ENCODE measurements at places on chromosomes 7 and 10.

- DNase-seq, result no peak
Observed at GRCh38 chr7:71325151-71325550, 193.2 kb downstream of the GALNT17 start.

- no peak for DNase-seq
Observed at GRCh38 chr10:105967256-105967655, 1197.2 kb downstream of the SORCS1 start.

DNA sequence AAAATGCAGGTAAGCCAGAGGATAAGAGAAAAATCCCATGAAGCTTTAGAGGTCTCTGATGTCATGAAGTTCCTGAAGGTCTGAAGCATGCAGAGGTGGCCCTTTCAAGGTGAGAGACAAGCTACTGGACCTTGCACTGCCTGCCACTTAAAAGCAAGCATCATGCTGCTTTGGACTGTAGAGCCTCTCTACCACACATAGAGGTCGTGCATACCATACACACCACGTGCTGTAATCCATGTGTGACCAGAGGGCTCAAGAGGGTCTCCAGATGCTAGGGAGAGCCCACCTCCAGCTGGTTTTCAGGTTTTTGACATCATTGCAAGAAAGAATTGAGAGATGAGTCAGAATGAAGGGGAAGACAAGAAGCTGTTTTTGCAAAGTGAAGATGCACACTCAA is 436.4 kb downstream of the TCERG1L start:
- DNase-seq, result no peak

DNA sequence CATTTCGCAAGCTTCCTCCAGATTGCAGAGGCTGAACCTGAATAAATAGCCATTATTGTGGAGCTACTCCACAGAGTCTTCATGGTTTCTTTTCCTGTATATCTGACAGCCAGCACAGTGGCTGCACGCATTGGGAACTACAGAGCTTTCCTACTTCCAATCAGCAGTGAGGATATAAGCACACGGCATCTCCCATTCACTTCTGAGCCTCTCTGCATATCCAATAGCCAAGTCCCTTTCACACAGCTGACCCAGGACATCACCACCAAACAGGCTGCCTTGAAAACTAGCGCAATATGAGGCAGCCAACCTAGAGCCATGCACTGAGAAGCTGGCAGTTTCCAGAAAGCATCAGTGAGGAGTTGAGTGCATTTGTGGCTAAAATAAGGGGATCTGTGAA is 11.6 kb downstream of the C10orf90 start:
- DNase-seq, result no peak

GRCh38 chr10:78351809-78352208 is 318.1 kb downstream of the RPS24 start:
- no peak for DNase-seq

DNA sequence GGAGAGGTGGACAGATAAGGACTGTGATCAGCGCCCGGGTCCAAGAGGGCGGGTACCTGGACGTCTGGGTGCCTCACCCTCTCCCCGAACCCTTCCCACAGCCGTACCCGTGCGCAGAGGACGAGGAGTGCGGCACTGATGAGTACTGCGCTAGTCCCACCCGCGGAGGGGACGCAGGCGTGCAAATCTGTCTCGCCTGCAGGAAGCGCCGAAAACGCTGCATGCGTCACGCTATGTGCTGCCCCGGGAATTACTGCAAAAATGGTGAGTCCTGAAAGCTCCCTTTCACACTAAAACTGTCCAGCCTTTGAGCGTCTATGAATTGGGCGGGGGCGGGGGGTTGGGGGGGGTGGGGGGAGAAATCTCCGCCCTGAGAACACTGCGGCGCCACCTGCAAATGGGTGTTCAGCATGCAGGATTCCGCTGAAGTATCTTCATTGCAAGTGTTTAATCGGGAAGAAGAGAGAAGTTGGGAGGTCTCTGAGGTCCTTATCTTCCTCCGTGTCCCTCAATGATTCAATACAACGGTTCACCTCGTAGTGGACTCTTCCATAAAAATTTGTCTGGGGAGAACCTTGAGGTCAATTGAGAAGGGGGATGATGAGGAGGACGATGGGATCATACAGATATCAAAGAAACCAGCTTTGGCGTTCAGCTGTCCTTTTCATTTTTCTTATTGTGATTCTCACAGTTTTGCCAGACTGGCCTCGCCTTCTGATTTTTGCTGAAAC is 906 bp downstream of the DKK1 start:
- no peak for DNase-seq

- DNase-seq, result no peak
Observed at GRCh38 chr10:126013489-126014281, 117.3 kb downstream of the FANK1 start.

DNA sequence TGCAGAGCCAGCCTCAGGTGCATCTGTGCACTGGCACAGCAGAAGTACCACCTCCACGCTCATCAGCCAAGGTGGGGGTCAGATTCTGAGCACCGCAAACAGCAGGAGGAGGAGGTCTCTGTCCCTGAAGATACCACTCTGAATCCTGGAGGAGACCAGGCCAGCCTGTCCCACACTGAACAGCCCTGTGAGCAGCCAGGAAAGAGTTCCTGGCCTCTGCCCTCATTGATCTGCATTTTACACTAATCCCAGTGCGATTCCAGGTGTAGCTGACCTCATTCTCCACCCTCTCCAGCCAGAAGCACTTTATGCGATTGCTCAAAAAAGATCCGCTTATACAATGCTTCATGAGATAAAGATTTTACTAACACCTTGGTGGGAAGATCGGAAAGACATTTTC is 99.1 kb upstream of the CACUL1 start:
- no peak for DNase-seq

- no peak for DNase-seq
Observed at GRCh38 chr10:63280386-63280785, 147.3 kb downstream of the NRBF2 start.

- DNase-seq, result no peak
Observed at GRCh38 chr10:67780759-67781538, 57.0 kb downstream of the DNAJC12 start.

- no peak for DNase-seq
Observed at GRCh38 chr7:136076954-136077353, 99.8 kb upstream of the MTPN start.

DNA sequence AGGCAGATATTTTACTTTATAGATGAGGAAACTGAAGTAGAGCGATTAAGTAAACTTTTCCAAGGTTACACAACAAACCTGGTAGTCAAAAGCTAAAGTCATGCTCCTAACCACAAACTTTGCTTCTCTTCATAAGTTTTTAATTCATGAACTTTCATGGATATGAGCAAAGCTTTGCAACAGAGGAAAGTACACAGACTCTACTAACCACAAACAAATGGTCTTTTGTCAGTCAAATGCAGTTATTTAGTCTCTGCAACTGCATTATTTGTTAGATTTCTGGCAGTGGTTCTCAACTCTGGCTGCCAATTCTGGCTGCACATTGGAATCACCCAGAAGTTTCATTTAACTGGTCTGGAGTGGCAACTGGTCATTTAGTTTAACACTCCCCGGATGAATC is 140.6 kb upstream of the TMEM168 start:
- no peak for DNase-seq

Data from amygdala (tissue), 56 donors.